ENCODE measurements at places on chromosomes 12 and 14.

DNA sequence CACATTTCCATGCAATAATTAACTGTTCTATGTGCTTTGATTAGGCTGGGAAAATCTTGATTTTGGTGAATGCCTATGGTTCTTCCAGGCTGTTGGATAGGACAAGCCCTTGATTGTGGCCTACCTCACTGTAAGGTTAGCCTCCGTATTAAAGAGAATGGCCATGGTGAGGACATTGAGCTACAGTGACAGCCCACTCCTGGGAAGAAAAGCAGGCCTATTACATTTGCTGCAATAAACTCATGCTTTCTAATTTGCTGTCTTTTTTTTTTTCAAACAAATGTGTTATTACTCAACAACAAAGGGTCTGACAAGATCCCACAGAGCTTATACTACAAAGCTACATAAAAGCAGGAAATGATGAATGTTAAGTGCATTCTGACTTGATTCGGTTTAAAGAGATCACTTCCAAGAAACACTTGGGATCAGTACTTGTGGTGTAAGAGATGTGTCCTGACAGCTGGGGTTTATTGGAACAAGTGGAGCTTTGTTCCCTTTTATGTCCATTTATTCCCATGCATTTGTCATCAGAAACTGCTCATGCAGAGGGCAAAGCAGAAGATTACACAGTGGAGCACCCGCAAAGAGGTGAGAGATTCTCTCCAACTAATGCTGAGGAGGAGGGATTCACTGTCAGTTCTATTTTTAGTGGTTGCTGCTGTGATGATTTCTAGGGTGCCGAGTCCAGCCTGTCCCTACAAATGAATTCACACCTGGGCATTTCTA lies 29.1 kb upstream of the KCNK10 start:
- DNase-seq = no peak

DNA sequence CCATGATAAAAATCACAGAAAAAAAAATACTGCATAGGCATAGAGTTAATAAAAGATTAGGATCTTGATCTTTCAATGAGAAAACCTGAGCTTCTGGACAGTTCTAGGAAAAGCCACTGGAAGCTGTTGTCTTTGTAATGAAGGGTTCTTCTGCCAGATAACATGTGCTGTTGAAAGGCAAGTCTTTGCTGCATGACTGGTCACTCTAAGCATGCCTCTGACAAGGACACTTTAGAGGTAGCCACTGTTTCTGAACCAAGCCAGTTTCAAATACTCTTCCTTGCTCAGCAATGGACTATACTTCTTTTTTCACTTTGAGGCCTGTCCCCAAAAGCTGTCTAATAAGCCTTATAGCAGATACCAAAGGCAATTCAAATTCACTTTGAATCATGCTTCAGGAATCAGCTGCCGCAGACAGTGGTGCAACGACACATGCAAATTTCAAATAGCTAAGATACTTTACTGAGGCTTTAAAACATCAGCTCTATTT lies 70.2 kb downstream of the BTG1 start:
- DNase-seq = no peak

GRCh38 chr12:19048943-19049342 lies 80.6 kb upstream of the PLEKHA5 start:
- DNase-seq = no peak

DNA sequence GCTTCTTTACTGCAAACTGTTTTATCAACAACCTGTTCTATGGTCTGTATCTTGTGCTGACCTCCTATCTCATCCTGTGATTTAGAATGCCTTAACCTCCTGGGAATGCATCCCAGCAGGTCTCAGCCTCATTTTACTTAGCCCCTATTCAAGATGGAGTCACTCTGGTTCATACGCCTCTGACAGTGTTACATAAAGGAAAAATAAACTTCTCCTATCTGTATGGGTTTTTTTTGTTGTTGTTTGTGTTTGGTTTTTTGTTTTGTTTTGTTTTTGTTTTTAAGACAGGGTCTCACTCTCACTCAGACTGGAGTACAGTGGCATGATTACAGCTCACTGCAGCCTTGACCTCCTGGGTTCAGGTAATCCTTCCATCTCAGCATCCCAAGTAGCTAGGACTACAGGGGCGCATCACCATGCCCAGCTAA lies 62.1 kb downstream of the RESF1 start:
- no peak for DNase-seq

- DNase-seq = no peak
These were observed 66.7 kb downstream of the RESF1 start for GRCh38 chr12:32025906-32026305.

DNA sequence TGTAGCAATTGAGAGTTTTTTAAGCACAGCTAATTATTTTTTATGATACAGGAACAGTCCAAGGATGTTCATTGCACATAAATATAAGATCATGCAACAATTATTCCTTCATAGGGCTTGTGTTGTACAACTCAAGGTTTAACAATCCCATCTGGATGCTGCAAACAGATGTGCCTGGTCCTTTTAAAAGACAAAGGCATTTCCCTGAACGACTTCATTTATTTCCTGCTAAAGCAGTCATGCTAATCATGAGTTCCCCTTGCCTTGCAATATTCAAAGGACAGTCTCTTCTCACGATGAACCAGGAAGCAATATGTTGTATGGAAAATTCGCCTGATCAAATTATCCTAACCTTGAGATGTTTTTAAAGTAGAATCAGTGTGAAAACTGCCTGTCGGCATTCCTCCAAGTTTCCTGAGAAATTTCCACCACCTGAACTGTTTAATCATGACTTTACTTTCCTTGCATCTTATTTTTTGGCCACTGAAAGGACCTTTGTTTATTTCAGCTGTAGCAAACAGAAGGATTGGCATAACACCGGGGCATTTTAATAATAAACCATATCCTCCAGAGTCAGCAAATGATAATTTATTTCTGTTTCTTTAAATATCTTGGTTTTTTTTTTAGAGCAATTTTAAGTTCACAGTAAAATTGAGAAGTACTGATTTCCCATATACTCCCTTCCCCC lies 33.9 kb upstream of the TSPAN8 start:
- DNase-seq = no peak

GRCh38 chr14:94474581-94475031 lies 1.4 kb downstream of the SERPINA9 start:
- DNase-seq = no peak

GRCh38 chr12:106583242-106584103 lies 669 bp downstream of the RFX4 start:
- no peak for DNase-seq

GRCh38 chr12:97272471-97272870 lies 190.1 kb upstream of the RMST start:
- DNase-seq = no peak

GRCh38 chr14:47935332-47935731 lies 259.9 kb upstream of the MDGA2 start:
- no peak for DNase-seq

DNA sequence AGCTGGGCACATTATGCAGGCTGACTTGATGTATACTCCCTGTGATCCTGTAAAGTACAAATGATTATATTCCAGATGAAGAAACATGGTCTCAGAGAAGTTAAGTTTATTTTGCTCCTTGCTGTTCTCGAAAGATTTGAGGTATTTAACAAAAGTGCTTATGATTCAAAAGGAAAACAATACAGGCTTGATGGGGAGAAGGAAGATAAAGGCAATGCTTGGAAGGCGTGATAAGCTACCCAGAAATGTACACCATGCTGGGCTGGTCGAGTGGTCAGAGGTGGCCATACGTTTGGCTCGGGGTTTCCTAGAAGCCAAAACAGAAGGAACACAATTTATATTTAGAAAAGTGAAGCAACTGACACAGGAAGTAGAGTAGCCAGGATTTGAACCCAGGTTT lies 201.0 kb downstream of the KTN1 start:
- DNase-seq = no peak

- no peak for DNase-seq
These were observed 2.5 kb downstream of the IFI27 start for GRCh38 chr14:94113073-94113472.

DNA sequence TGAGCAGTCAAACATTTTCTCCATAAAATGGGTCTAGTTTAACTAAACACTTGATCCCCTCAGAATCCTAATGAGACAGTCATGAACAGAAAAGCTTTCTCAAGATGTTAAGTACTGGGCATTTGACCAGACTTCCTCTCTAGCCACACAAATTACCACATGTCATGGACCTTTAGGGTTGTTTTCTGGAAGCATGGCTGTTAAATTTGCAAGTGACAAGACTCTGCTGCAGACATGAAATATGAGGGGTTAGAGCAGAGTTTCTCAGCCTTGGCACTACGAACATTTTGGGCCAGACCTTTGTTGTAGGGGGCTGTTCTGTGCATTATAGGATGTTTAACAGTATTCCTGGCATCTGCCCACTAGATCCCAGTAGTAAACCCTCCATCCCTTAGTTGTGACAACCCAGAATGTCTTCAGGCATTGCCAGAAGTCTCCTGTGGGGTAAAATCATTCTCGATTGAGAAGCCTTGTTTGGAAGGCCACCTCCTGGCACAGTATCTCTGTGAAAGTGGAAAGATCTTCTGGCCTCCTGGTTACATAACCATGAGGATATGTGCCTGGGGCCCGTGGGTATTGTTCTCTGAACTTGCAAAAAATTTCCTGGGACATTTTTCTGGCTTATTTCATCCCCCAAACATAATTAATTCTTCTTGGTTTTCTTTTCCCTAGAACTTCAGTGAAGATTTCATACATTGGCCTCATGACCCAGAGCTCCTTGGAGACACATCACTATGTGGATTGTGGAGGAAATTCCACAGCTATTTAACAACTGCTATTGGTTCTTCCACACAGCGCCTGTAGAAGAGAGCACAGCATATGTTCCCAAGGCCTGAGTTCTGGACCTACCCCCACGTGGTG lies 4.3 kb downstream of the TMEM106C start:
- no peak for DNase-seq

GRCh38 chr12:124898923-124899294 lies 15.5 kb downstream of the UBC start:
- no peak for DNase-seq

DNA sequence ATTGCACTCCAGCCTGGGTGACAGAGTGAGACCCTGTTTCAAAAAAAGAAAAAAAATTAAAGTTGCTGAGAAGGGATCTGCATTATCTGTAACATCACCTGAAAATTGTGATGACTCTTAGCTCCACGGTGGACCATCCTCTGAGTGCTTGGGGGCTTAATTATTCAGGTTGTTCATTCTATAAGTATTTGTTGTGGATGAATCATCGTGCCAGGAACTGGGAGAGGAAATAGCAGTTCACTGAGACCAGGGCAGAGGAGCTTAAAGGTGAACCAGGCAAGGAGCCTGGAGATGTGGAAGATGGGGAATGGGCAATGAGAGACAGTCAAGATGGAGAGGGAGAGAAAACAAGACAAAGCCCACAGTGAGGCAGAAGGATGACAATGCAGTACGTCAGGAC lies 25.5 kb upstream of the GSC start:
- DNase-seq = no peak

DNA sequence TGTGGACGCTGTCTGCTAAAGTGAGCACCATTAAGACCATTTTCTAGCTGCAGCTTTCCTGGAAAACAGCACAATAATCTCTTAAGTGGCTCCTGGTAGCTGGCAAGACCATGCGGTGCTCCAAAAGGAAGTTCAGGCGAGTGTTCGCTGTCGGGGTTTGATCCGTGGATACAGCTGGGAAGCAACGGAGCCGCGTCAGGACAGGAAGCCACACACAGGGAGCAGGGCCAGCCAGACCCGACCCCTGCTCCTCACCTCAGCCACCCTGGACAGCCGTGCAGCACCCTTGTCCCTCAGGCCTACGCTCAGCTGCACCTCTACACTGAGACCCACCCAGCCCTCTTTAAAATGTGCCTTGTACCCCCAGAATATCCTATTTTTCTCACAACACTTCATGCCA lies 19.4 kb downstream of the ZFYVE21 start:
- no peak for DNase-seq

GRCh38 chr14:22793976-22794375 lies 21.3 kb downstream of the SLC7A7 start:
- DNase-seq = no peak

DNA sequence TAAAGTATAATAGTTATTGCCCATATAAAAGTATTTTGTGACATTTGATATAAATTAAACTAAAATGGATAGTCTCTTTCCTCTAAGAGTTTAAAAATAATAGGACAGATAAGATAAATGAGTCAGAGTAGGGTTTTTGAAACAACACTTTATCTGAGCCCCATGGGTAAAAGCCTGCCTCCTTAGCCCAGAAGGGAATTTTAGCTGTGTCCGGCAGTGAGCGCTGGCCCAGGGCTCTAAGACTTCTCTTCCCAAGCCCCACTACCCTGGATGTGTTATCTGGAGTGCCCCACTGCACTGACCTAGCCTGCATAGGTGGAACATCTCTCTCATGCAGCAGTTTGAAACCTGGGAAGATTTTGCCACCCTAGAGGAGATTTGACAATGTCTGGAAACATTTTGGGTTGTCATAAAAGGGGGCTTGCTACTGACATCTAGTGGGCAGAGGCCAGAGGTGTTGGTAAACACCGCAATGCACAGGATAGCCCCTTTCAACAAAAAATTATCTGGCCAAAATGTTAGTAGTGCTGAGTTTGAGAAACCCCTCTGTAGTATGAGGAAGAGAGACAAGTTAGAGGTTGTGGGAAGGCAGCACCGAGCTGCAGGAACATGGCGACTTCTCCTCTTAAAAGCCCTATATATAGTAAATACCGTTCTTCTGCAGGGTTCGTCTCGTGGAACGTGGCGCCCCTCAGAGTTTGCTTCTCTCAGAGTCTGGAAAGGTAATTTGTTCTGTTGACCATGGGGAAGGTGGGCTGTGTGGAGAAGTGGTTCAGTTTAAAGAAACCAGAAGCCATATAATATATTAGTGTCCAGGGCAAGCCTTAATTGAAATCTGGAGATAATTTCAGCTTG lies 29.3 kb upstream of the ATF1 start:
- no peak for DNase-seq

- DNase-seq = no peak
These were observed 19.3 kb downstream of the ASCL1 start for GRCh38 chr12:102976609-102977280.

DNA sequence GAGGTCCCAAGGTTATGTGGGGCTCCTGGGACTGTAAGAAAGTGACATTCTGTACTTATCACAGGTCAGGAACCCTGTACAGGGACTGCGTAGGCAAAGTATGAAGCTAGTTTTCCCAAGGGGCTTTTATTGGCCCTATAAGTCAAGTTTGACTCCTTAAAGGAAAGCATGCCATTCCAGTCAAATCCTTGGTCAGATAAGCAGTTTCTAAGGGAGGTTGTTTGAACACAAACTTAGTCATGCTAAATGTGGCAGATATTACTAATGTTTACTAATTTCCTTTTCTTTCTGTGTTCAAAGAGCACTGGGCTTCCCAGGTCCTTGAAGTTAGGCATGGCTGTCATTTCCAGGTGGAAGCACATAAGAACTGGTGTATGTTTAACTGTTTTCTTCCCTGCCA lies 472.4 kb downstream of the ATP23 start:
- DNase-seq = no peak

DNA sequence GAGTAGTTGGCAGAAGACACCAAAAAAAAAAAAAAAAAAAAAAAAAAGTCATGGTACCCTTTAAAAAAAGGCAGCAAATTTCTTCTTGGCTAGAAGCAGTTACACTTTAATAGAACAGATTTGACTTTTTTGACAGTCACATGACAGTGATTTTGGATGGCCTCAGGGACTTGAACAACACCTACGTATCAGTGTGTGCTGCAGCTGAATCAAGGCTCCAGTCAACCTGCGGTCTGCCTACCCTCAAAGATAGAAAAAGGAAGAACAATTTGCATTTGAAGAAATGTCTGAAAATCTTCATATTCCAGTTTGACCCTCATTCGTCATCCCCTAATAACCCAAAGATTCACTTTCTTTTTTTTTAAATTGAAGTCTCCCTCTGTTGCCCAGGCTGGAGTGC lies 53.9 kb downstream of the MDM2 start:
- DNase-seq = no peak

GRCh38 chr14:70919774-70920173 lies 12.5 kb downstream of the PCNX1 start:
- no peak for DNase-seq

GRCh38 chr14:90451961-90452360 lies 55.1 kb downstream of the CALM1 start:
- no peak for DNase-seq

Data from NK-92 treated with Interleukin-12 subunit alpha and Interleukin-12 subunit beta, amount 100 ng/mL, for 24 hours (cell line).